Sciatic nerve (tissue), 2 donors: ENCODE measurements at places on chromosomes 1 and 21.

DNA sequence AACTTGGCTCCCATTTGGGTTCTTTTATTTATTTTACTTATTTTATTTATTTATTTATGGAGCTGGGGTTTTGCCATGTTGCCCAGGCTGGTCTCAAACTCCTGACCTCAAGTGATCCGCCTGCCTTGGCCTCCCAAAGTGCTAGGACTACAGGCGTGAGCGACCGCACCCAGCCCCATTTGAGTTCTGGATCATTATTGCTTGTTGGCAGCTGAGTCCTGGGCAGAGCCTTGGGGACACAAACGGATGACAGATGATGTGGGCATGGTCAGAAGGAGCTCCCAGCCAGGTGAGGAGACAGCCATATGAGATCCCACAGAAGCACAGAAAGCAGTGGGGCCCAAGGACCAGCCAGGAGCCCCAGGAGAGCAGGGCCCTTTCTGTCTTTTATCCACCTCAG is 254.0 kb downstream of the MATN1 start:
- no peak for DNase-seq

- DNase-seq = no peak
Observed at GRCh38 chr1:7550981-7551380, 220.1 kb upstream of the VAMP3 start.

- no peak for DNase-seq
Observed at GRCh38 chr1:229596925-229597699, 28.8 kb downstream of the TAF5L start.

DNA sequence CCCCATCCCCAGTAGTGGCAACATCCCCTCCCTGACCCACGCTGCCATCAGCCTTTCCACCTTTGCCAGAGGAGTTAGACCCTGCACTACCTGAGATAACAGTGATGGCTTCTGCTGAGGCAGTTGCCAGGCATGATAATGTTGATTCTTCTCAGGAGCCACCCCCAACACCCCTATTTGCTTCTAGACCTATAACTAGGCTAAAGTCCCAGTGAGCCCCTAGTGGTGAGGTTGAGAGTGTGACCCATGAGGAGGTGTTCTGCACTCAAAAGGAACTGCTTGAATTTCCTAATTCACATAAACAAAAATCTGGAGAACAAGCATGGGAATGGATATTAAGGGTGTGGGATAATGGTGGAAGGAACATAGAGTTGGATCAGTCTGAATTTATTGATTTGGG is 159.6 kb upstream of the COL11A1 start:
- DNase-seq = no peak

DNA sequence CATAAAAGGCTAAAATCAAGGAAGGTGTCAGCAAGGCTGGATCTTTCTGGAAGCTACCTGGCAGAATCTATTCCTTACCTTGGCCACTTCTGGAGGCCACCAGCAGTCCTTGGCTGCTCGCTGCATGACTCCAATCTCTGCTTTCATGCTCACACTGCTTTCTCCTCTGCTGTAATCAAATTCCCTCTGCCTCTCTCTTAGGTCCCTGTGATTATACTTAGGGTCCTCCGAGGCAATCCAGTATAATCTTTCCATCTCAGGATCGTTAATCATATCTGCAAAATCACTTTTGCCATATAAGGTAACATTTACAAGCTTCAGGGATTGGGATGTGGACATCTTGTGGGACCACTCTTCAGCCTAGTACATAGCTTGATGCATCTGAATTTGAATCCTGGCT is 110.7 kb upstream of the IVNS1ABP start:
- DNase-seq = no peak

GRCh38 chr1:33997127-33998036 is 133.5 kb downstream of the HMGB4 start:
- DNase-seq = no peak

GRCh38 chr1:213940947-213941346 is 46.8 kb upstream of the PROX1 start:
- DNase-seq = no peak

DNA sequence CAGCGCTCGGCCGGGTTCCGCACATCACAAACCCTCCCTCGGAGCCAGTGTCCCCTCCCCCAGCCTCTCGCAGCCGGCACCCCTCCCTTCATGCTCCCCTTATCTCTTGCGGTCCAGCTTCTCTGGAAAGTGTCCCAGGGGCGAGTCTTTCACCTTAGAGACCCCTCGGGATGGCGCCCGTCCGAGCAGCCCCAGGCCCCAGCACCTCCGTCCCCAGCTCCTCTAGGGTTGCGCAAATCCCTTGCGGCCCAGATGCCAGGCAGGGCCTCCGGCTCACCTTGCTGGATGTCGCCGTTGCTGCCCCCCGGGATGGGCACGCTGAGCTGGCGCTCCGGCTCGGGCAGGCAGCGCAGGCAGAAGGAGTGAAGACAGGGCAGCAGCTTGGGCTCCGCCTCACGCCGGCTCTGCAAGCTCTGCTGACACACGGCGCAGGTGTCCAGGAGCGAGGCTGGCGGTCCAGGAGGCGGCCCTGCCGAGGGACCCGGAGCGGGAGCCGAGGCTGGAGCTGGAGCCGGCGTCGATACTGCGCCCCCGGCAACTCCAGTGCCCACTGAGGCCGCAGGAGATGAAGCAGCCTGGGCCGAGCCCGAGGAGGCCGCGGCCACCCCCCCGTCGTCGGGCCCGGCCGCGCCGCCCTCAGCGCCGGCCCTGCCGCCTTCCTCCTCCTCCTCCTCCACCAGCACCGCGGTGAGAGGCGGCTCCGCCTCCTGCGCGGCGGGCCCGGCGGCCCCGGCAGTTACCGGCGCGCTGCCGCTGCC is 550 bp downstream of the TRIM33 start:
- peak; percentile 64 for DNase-seq

GRCh38 chr21:45836694-45837670 is 144.6 kb upstream of the COL6A1 start:
- no peak for DNase-seq

- no peak for DNase-seq
Observed at GRCh38 chr1:169364948-169365347, 2.6 kb downstream of the NME7 start.

GRCh38 chr1:84839544-84839943 is 53.5 kb downstream of the LPAR3 start:
- no peak for DNase-seq

GRCh38 chr1:21539933-21540332 is 30.7 kb downstream of the ALPL start:
- DNase-seq = peak; percentile 64

DNA sequence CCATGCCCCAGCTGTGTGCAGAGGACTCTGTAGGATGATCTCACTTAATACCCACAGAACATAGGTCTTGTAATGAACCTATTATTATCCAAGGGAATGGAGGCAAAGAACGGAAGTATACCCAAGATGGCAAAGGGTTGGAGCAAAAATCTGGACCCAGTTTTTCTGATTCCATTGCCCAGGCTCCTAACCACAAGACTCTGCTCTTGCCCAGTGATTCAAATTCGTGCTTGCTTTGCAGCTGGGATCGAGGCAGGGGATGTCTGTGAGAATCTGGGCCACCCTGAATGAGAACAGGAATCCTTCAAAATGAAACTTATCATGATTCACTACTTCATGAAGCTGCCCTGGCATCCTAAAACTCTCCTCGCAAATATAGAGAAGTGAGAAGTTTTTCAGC is 97.5 kb upstream of the KCNJ6 start:
- DNase-seq = no peak

- DNase-seq = no peak
Observed at GRCh38 chr1:117143172-117143571, 21.6 kb upstream of the TRIM45 start.

- no peak for DNase-seq
Observed at GRCh38 chr1:179867493-179868330, 9.9 kb downstream of the TOR1AIP2 start.

GRCh38 chr21:14492931-14493330 is 53.2 kb downstream of the SAMSN1 start:
- DNase-seq = no peak

GRCh38 chr1:96583903-96584302 is 137.7 kb upstream of the PTBP2 start:
- no peak for DNase-seq

GRCh38 chr1:218665221-218665620 is 320.1 kb downstream of the TGFB2 start:
- DNase-seq = peak; percentile 71

DNA sequence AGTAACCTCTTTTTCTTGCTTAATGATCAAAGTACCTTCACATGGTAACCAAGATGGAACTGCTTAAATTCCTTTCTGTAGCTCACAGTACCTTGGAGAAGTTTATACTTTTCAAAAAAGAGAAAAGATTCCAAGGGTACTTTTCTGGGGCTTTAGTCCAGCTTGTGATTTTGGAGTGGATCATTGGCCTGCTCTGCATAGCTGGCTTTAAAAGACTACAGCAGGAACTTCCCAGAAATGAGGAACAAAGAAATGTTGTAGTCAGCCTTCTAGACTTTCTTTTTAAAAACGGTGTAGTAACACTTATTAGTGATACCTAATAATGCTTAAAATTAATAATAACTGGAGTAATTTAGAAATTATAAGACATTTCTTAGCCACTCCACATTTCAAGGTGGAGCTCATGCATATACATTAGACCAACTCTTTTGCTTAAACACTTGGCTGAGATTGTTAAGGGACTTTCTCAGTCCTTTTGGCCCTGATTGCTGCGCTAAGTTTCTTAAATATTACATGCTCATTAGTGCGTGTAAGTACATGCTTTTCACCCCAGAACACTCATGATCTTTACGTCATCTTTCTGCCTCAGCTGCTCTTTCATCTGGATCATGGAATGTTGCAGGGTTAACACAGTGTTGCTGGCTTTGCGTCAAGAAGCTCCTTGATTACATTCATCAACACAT is 57.3 kb downstream of the SDCCAG8 start:
- DNase-seq = no peak
